Astrocyte (in vitro differentiated cells and primary cell): ENCODE measurements at places on chromosomes 7 and 10. TPM values are rescaled to one million over a fixed set of nuclear protein-coding genes. Genes with fewer than 3 reads are reported as not detected.

DNA sequence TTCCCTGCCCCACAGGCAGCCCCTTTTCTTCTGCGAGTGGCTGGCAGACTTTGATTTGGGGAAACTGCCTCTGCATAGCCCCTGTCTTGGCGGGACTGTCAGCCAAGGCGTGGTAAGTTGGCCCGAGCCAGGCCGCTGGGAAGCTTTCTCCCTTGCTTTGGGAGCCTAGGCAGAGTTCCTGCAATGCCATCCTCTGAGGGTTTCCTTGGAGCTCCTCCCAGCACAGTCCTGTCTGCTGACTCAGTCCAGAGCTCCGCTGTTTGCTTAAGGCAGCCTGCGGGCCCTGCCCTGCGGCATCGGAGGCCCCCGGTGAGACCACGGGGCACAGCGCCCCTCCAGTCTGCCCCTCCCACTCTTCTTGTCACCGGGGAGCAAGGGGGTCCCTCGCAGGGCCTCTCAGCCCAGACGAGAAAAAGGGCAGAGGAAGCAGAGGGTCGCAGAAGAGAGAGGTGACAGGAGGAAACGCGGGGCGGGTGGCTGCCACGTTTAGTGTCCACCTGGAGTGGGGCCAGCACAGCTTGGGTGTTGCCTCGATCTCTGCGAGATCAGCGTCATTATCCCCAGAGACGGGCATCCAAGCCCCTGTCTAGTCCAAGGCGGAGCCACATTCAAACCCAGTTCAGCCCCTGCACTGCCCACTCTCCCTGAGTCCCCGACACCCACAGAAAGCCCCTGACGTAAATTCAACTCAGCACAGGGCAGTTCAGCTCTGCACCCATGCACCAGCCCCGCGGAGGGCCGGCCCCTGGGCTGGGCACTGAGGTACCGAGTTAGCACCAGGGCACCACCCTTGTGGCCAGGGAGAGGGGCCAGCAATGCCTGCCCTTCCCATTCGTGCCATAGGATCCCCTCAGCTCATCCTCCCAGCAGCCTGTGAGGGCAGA, 59.0 kb upstream of the CHST15 start:
- DNase-seq, result peak; percentile 82

DNA sequence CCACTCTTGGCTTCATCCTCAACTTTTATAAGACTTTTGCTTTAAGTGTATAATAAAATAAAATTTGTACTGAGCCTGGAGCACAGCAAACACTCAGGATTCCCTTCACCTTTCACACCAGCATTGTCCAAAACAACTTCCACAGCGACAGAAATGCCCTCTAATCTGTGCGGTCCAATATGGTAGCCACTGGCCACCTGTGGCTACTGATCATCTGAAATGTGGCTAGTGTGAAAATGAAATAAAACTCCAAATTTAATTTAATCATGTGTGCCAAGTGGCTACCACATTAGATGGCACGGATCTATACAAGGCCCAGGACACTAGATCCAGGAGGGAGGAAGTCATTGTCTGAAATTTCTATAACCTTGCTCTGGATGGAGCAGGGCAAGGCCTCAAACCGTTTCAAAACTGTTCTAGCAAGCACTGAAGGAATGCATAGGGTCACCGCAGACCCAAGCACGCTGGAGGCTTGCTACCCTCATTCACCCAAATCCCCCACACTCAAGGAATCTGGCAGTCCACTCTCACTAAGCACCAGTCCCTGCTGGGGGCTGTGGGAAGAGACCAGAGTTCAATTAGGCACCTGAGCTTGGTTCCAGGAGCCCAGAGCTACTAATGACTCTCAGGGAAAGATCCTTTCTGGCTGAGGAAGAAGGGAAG, 6.3 kb upstream of the MYO1G start:
- peak; percentile 19 for DNase-seq

GRCh38 chr7:37376386-37376785, 72.3 kb downstream of the ELMO1 start:
- no peak for DNase-seq

DNA sequence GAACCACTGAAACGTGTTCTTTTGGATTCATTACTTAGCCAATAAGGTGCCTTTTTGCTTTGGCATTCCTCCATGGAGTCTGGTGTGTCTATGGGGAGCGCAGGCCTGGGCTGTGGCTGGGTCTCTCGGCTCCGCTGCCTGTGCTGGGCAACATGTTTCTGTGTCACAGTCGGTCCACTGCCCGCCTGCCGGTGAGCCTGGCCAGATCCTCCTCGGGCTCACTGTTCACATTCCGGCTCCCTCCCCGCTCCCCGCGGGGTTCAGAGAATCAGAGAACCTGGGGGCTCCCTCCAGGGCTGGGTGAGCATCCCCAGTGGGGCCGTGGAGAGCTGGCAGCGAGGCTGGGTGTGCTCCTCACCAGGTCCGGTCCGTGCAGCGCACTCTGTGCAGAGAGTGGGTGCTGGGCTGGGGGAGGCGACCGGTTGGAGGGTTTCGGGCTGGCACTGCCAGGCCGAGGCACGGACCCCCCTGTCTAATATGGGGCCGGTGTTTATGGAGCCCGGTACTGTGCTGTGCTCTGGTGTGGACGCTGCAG, 70.4 kb downstream of the INPP5A start:
- DNase-seq, result no peak

CUZD1 gene
- 0.17 and 0.23 TPM in 2 replicates for total RNA-seq

DNA sequence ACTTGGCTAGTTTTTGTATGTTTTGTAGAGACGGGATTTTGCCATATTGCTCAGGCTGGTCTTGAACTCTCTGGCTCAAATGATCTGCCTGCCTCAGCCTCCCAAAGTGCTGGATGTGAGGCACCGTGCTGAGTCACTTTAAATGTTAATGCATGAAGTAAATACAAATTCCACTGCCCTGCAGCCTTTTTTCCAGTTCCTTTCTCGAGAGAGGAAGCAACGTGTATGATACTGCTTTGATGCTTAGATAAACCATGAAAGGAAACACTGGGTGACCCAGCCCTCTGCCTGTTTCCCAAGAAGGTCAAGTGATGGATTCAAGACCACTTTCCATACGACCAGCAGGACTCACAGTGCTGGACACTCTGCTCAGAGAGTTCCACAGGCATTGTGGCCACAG, 11.3 kb upstream of the MRPS24 start:
- no peak for DNase-seq

DNA sequence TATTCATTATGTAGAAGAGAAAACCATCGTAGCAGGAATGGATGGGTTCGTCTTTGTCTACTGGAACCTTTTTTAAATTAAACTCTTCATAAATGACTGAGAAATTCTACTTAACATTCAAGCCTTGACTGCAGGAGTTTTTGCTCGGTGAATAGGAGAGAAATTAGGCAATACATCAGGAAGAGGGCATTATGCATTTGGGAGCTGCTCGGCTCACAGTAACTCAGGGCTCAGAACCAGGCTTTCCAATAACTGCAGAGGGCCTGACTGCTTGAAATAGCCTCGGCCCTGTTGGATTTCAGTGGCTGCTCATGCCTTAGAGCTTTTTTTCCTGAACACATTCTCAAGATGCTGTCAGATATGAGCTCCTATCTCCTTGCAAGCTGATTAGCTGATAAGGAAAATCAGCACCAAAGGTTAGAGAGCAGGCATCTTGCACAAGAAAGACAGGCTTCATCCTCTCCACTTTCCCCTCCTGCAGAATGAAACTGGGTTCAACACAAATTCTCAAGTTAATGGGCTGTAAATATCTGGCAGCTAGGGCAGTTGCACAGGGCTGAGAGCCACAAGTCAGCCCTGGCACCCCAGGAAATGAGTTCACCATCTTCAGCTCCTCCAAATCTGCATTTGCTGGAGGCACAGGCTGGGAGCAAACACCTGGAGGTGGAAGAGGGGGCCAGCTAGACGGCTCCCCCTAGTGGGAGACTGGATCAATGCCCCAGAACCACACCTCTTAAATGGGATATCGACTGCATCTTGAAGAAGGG, 24.3 kb downstream of the TECTB start:
- peak; percentile 1 for DNase-seq

DNA sequence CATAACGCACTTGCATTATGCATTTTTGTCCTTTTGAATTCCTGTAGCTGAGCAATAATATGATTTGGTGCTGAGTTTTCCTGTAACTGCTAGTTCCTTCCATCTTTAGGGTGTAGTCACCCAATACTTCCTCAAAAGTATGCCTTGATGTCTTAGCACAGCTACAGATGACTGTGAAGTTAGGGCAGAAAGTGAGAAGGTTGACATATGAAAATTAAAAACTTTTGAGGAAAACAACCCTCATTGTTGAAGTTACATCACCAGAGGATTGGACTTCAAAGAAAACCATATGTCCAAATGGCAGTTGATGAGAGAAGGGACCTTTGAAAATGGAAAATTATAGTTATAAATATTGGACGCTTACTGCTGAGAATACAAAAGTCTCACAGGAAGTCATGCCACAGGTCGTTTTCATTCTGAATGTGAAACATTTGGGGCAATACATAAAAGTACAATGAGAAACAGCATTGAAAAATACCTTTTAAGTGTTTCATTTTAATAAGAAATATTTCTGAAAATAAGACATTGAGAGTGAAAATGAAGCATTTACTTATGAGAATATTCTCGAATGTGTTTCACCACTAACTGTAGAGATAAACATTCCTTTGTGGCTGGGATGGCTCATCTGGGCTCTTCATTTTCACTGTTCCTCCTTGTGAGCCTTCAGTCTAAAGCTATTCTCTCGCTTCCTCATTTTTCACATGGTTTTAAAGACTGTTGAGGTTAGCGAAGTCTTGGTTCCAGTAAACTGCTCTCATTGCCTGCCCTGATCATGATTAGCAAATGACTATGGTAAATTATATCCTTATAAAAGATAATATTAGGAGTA, 61.4 kb upstream of the NME8 start:
- no peak for DNase-seq

- DNase-seq, result no peak
Measured at GRCh38 chr7:25712500-25712899, 439.5 kb upstream of the NFE2L3 start.

DNA sequence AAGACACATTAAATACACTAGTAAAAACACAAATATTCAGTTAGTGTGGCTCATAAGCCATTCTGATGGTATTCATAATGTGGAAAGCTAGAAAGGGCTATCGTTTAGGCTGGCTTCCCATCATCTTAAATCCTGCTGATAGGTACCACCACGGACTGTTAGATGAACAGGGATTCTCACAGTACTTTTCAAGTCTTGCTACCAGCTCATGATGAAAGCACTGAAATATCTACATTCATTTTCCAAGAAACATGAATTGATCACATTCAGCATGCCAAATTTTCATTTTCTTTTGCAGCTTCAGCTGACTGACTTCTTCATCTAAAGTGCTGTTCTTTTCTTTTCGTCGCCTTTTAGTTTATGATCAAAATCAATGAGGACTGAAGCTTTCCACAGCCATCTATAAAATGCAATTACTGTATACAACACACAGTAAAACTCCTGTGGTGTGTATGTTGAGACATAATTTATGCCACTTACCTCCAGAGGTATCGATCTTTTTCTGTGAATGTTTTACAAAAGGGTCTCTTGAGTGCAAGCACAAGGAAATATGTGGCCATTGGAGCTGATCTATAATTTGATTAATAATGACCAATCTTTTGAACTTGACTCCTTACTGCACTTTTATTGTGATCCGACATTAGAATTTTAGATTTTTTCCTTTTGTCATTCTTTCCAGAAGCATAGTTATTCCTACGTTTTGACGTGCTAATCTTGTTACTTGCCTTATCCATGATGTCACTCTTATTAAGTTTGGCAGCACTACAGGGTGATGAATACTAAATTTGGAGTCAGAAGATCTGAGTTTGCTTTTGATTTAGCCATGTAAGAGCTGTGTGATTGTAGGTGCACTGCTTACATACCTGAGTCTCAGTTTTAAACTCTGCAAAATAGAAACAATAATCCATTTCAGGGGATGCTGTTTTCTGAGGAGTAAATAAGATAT, 58.4 kb downstream of the NXPH1 start:
- no peak for DNase-seq

DNA sequence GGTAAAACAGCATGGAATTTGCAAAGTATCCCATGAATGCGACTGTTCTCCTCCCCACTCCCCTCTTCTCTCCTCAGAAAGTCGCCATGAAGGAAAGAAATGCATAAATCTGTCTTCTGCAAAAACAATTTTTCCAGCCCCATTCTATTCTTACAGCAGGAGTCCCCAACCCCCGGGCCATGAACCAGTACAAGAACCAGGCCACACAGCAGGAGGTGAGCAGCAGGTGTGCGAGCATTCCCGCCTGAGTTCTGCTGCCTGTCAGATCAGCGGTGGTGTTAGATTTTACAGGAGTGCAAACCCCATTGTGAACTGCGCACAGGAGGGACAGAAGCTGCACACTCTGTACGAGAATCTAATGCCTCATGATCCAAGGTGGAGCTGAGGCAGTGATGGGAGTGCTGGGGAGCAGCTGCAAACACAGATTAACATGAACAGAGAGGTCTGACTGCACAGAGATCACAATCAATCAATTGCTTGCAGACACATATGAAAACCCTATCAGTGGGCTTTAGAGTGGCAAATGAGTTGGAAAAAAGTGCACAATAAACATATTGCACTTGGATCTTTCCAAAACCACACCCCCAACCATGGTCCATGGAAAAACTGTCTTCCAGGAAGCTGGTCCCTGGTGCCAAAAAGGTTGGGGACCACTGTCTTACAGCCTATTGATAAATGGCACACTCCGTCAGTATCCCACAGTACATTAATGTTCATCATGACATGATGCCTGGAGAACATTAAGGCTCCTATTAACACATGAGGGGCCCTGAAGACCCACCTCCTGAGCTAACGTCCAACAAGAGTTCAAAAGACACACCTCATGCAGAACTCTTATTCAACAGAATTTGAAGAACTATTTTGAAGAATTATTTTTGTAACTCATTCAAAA, 205.0 kb downstream of the PTPRN2 start:
- DNase-seq, result no peak

RUFY2 gene
- total RNA-seq, result 21.7 and 21.8 TPM in 2 replicates

FGFR2 gene
- 10.6 and 11.8 TPM in 2 replicates for total RNA-seq

SEMA3D gene
- total RNA-seq, result 9.1 and 17.7 TPM in 2 replicates

ASB10 gene
- total RNA-seq, result not detected in 2 replicates

- no peak for DNase-seq
Measured at GRCh38 chr7:149423449-149424110, 37.3 kb downstream of the ZNF777 start.

CHAT gene
- 0.12 and 1.00 TPM in 2 replicates for total RNA-seq

GRCh38 chr7:115662120-115662519, 368.4 kb downstream of the TFEC start:
- DNase-seq, result peak; percentile 12

MCM10 gene
- 1.5 and 1.9 TPM in 2 replicates for total RNA-seq

GIMAP1 gene
- not detected in 2 replicates for total RNA-seq

- no peak for DNase-seq
Measured at GRCh38 chr10:121362026-121362425, 236.2 kb downstream of the FGFR2 start.

DNA sequence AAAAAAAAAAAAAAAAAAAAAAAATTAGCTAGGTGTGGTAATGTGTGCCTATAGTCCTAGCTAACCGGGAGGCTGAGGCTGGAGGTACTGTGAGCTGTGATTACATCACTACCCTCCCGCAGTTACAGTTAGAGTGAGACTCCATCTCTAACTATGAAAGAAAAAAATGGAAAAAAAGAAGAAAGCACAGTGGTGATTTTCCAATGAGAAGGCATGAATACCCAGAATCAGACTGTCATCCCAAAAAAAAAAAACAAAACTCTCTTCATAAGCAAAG, 269.9 kb upstream of the MKLN1 start:
- no peak for DNase-seq

KNDC1 gene
- total RNA-seq, result 2.6 and 4.1 TPM in 2 replicates

RADIL gene
- total RNA-seq, result 0.22 and 0.86 TPM in 2 replicates

KCNIP2 gene
- total RNA-seq, result 1.9 and 2.5 TPM in 2 replicates
